Suppressor macrophage (primary cell): ENCODE measurements at places on chromosomes 12 and 14.

DNA sequence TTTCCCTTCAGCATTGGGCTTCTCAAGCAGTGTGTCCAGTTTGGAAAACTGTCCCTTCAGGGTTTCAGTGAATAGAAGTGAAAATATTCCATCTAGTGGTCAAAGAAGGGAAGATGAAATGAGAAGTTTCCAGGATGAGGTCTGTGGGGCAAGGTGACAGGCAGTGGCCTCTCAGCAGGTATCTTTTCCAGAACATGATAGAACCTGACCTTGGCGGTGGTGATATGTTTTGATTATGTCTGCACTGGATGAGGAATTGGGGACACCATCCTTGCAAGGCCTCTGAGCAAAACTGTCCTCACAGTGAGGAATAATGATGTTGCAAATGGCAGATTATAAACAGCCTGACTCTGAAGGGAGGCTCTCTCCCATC, 4.7 kb downstream of the GPX2 start:
- no peak for DNase-seq

DNA sequence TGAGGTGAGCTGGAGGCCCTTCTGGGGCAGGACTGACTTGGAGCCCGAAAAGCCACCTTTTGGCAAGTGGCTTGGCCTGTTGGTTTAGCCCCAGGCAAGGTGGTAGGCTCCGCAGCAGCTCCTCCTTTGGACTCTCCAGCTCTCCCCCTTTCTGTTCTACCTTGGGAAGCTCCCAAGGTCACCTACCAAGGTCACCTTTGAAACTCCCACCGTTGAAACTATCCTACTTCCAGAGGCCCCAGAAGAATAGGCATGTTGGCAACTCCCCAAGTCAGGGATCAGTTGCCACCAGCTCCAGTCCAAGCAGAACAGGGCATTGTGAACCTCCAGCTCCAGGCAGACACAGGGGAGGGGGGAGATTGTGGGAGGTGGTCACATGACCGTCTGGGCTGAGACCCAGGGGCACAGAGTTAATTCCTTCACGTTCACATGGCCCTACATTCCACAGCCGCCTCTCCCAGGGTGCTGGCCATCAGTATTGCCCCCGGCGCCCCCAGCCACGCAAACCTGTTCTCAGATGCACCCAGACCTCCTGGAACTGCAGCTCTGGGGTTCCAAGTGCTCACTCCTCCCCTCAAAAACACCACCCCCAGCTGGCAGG, 14.4 kb downstream of the IRF2BPL start:
- DNase-seq, result no peak

GRCh38 chr14:61929651-61930050, 167.4 kb downstream of the SNAPC1 start:
- DNase-seq, result no peak

GRCh38 chr12:52670506-52670905, 9.7 kb downstream of the KRT1 start:
- DNase-seq, result no peak

DNA sequence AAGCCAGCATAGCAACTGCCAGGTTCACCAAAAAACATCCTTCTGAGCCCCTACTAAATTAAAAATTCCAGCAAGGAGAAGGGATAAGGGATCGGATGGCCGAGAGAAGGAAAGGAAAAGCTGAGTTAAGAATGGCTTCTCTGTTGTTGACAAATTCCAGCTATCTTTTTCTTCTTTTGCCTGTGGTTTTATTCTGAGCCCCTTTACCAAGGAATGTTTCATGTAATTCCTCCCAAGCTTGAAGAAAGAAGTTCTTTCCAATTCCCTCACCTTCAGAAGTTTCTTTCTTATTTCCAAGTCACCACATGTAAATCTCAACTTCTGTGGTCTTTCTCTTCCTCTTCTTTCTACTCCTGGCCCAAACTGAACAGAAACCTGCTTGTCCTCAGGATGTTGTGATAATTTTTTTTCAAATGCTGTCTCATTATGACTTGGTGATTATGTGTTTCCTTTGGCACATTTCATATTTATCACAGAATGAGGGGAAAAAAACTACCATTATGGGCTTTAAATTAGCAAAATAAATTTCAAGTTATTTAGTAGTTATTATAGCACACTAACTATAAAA, 40.0 kb downstream of the FGD6 start:
- no peak for DNase-seq

GRCh38 chr12:89861086-89861485, 152.4 kb upstream of the ATP2B1 start:
- peak; percentile 43 for DNase-seq

DNA sequence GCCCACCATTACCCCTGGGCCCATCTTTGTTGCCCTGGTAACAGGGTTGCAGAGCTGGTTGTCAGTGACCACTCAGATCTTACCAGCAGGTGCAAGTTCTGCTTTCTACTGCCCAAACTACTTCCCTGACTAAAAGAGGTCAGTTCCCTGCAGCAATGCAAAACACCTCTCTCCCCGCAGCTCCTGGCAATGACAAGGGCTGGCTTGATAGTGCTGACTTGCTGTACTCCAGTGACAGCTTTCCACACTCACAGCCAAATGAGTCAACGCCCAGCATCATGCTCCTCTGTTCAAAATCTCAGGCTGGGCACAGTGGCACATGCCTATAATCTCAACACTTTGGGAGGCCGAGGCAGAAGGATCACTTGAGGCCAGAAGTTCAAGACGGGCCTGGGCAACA, 90.6 kb downstream of the CIT start:
- no peak for DNase-seq

DNA sequence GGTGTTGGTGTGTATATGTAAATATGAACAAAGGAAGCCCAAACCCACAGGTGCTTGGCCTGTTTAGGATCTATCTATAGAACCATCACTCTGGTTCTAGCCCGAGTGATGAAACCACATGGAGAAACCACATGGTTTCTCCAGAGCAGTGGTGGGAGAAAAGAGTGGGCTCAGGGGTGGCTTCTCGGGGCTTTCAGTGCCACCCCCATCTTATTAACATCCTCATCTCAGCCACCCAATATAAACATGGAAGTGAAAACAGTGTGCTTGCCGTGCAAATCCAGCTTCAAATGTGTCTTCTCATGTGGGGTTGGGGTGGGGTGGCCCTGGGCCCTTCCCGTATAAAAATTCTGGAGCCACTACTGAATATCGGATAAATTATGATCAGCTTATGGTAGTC, 109.0 kb downstream of the STAB2 start:
- peak; percentile 6 for DNase-seq

DNA sequence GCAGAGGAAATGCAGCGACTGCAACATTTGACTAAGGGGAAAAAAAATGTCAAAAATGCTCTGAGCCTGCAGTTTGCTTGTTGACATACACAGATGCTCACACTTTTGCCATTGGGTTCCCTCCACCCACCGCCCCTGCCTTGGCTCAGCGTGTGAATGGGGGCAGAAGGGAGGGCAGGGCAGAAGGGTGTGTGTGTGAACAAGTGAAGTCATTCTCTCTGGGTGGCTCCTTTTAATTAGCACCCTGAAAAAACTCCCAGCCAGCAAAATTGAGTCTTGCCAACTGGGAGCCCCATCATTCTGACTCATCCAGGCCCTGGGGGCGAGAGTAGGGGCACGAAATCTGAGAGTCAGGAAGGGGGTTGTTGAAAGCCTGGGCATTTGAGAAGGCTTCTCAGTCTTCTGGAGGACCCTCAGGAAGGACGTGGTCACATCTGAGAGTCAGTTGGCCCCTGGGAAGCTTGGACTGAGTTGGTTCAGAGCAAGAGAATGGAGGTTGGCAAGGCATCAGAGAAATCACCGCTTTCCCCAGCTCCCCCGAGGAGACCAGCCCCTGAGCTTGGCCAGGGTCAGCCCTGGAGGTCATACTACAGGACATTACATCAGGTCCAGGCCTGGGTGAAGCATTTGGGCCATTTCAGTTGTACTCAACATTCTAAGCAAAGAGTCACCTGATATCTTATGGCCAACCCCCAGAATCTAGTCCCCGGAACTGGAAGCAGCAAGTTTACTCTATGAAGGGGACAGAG, 22.7 kb upstream of the KRT78 start:
- peak; percentile 76 for DNase-seq

DNA sequence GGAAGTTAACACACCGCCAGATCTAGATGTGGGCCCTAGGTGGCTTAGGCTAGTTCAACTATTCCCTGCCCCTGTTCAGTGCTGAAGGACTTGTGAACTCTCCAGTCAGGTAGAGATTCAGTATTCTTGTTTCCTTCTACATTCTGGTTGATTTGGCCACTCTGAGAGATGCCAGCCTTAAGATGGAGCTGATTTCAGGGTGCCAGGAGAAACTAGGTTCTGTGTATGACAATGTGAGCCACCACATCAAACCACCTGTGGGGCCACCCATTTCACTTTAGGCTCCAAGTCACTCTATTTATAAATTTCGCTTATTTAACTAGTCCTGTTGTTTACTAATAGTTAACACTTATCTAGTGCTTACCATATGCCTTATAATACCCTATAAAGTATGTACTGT, 26.0 kb downstream of the FRMD6 start:
- no peak for DNase-seq
